Testis (tissue), 5 donors: ENCODE measurements at places on chromosomes 5 and 9. TPM values are rescaled to one million over a fixed set of nuclear protein-coding genes. Genes with fewer than 3 reads are reported as not detected.

DNA sequence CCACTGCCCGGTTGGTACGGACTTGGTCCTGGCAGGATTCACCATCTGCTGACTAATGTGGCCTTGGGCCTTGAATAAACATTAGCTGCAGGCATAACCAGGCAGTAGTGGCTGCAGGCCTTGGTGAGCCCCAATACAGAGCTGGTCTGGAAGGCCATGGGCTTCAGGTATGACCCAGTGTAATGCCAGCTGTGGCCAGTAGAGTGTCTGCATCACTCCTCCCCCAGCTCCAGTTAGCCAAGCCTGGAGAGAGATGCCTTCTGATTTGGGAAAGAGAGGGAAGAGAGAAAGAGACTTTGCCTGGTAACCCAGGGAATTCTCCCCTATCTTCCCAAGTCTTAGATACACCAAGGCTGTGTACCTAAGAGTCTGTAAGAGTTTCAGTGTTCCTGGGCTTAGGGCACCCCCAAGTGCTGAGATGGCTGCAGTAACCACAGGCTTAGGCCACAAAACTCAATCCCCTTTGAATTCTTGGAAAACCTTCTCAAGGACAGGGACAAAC lies 5.6 kb upstream of the C5 start:
- DNase-seq, result no peak

GRCh38 chr5:179324760-179325295 lies 20.4 kb downstream of the ADAMTS2 start:
- DNase-seq, result no peak

DNA sequence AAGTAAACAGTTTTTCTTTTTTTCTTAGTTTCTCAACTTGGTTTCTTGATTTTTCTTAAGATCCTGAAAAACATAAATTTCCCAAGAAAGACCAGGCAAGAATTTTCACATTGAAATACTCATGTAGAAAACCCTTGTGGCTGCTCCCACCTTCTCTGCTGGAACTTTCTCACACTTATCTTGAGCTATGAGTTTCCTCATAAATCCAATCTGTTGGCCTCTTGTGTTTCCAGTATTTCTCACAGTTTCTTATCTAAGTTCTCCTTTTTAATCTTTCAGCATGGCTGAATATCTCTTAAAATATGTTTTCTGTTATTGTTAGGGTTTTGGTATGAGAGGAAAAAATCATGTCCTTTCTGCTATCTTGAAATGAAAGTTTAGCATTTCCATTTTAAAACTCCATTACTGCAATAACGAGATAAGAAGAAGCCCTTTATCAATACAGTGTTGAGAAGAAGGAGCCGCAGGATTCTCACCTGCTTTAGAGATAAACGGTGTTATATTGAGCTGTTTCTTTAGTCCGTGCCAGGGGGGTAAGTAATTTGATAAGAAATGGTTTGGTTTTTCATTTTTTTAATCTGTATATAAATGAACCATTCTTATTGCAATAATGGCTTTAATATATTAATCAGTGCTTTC lies 89.3 kb downstream of the ALDH1A1 start:
- DNase-seq, result no peak

GRCh38 chr9:35553670-35554543 lies 51.2 kb upstream of the TESK1 start:
- DNase-seq, result peak; percentile 79

GPR150 gene
- 0.99 TPM for total RNA-seq

GRCh38 chr9:113592876-113593575 lies 129.5 kb downstream of the RGS3 start:
- DNase-seq, result no peak

ANKRD34B gene
- 0.16 TPM for total RNA-seq

GRCh38 chr9:121717141-121717991 lies 65.9 kb downstream of the DAB2IP start:
- no peak for DNase-seq

PALM2AKAP2 gene
- total RNA-seq, result 2.3 TPM

GRCh38 chr9:137077010-137077747 lies at the start of gene UAP1L1:
Gene UAP1L1 (plus strand): TSS chr9:137077517. CDS start chr9:137077533, 16 bp downstream.
- DNase-seq, result peak; percentile 80

DNA sequence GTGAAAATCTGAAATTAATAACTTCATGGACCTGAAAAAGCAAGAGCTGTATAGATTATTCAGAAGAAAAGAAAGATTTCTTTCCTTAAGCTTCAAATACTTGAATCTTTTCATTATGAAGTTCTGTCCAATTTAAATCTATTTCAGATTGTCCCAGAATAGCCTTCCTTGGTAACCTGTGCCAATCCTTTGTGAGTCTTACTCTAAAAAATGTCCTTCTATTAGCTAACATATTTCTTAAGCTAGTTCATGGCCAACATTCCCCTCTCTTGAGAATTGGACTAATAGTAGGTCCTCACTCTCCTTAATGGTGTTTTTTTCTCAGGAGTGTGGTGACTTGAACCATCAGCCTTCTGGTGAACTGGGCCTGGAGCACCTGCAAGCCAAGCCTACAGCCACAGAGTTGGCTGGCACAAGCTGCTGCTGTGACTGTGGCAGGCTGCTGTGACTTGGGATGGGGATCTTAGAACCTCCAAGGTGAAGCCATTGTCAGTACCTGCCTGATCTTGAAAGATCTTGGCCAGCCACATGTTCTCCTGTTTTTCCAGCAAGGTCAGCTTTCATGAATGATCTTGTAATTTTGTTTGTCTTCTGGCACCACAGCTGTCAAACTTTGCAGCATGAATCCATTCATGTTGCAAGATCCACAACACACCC lies 262.6 kb upstream of the MAP3K1 start:
- DNase-seq, result no peak

DNA sequence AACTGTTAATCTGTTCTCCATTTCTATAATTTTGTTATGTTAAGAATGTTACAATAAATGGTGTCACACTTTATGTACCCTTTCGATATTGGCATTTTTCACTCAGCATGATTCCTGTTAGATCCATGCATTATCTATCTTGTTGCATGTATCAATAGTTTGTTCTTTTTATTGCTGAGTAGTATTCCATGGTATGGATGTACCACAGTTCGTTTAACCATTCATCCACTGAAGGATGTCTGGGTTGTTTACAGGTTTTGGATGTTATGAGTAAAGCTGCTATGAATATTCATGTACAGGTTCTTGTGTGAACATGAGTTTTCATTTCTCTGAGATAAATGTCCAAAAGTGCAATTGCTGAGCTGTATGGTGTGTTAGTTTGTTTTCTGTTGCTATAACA lies 26.3 kb upstream of the CCDC112 start:
- no peak for DNase-seq

GRCh38 chr9:134993996-134994720 lies 76.4 kb upstream of the FCN1 start:
- no peak for DNase-seq

NEUROG1 gene
- not detected for total RNA-seq

TNPO1 gene
- total RNA-seq, result 120 TPM

DNA sequence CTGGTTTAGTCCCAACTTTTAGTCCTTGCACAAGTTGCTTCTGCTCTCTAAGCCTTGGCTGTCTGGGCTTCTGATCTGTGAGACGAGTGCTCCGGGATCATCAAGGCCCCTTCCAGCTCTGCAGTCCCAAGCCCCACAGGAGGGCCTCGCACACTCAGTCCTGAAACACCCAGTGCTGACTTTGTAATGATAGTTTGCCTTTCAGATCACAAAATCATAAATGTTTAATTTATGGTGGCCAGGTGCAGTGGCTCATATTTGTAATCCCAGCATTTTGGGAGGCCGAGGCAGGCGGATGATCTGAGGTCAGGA lies 95.9 kb upstream of the SLC25A48 start:
- no peak for DNase-seq

GRCh38 chr9:128361296-128361985 lies 9.7 kb upstream of the URM1 start:
- no peak for DNase-seq

GRCh38 chr9:116480700-116481099 lies 206.4 kb upstream of the TRIM32 start:
- no peak for DNase-seq

BRINP1 gene
- 1.2 TPM for total RNA-seq

DNA sequence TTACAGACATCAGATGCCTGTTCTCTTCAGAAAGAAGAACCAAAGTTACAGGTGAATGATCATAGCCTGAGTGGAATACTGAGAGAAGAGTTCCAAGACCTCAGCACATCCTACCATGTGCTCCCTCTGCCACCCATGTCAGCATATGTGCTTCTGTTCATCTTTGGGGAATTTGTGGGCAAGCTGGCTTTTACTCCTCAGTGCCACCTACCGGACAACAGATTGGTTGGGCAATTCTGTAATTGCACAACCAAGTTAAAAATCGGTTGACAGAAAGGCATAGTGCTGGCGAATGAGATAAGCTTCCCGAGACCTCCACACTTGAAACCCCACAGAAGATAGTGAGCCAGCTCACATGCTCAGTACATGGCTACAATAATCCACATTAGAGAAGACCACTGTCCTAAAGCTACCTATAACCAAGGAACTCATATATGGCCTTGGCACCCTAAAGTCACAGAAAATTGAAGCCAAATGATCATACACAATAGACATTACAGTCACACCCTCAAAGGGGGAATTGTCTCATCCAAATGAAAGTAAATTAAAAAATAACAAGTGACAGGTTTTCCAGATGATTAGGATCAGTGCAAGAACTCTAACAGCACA lies 1238.0 kb upstream of the NUDT12 start:
- no peak for DNase-seq

DNA sequence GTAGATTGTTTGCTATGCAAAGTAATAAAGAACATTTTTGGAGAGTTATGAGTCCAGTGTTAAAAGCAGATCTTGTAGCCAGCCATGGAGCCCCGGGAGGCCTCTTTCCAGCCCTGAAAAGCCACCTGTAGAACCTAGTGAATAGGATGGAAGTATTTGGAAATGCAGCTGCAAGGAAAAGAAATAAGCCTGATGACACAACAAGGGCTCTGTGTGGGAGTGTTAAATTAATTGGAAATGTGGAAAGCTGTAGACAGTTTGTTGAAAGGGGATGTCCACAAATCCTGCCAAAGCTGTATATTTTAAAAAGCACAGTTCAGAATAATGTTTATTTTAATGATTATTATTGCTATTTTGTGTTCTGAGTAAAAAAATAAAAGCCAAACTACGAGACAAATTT lies 152.5 kb upstream of the GHR start:
- DNase-seq, result no peak

GRCh38 chr9:88988796-88989641 lies 2.2 kb upstream of the S1PR3 start:
- no peak for DNase-seq

BHMT2 gene
- total RNA-seq, result 12.0 TPM

DNA sequence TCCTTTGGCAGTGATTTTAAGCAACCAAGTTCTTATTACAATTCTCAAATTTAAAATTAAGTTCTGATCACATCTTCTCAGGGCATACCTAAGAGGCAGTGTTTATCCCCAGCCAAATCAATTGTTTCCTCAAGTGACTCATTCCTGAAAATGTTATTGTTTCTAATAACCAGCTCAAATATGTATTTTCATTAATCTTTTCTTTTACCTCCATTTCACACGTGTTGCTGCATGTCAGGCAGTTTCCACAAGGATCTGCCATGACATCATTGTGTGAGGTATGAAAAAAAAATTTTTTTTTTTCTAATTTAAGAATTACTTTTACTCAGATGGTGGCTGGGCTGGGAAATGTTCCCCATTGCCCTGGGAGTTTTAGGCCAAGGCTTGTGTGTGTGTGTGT lies 113.0 kb upstream of the NTRK2 start:
- DNase-seq, result no peak

CATSPER3 gene
- total RNA-seq, result 21.7 TPM

DNA sequence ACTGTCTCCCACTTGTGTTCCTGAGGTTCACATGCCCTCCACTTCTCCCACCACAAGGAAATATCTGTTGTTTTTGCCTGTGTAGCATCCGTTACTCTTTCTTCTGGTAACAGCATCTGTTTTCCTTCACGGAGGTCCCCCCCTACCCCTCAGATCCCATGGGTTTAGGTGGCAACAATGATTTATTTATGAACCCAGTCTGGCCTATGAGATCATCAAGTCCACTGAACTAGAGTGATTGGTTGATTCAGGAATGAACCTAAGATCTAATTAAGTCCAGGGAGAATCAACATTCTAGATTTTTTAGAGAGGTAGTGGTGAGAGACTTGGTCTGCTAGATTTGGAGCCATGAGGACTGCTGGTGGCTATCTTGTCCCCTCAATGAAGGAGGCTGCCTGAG lies 166.8 kb downstream of the NR3C1 start:
- no peak for DNase-seq

- DNase-seq, result no peak
Observed at GRCh38 chr9:113540466-113540865, 76.9 kb downstream of the RGS3 start.

GRCh38 chr5:154849264-154849785 lies 1.1 kb downstream of the FAXDC2 start:
- DNase-seq, result no peak

HAND1 gene
- not detected for total RNA-seq

IFNE gene
- 0.47 TPM for total RNA-seq

NDST1 gene
- 167 TPM for total RNA-seq

LCN10 gene
- 11.7 TPM for total RNA-seq

DNA sequence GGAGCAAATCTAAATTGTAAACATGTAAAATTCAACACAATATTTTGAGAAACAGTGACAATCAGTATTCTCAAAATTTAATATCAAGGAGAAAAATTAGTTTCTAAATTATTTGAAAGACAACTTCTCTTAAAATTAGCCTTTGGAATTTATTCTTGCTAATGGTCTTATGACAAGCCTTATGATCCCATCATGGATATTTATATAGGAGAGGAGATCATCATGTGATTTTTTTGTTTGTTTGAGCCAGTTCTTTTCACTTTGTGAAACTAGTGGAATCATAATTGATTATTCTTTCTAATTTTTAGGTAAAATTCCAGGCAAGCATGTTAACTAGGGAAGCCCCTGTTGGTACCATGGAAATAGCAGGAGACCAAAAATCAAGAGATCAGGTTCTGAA lies 24.7 kb downstream of the DMXL1 start:
- DNase-seq, result no peak

PFN3 gene
- 27.5 TPM for total RNA-seq

- no peak for DNase-seq
Observed at GRCh38 chr9:77997611-77998284, 33.9 kb downstream of the GNAQ start.

CDH18 gene
- total RNA-seq, result 6.4 TPM

PCDHGC4 gene
- 6.1 TPM for total RNA-seq

DNA sequence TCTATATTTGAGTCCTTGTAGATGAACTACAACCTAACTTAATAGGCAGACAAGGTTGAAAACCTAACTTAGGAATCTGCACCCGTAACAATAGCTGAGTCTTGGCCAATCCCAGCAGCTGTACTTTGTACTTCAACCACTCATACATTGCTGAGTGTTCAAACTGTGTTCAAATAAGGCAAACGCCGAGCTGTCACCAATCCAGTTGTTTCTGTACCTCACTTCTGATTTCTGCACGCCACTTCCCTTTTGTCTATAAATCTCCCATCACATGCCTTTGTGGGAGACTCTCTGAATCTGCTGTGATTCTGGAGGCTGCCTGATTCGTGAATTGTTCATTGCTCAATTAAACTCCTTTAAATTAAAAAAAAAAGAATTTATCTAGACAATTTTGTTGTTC lies 167.8 kb upstream of the TUT7 start:
- no peak for DNase-seq

ANKRD55 gene
- total RNA-seq, result 6.1 TPM

- DNase-seq, result peak; percentile 38
Observed at GRCh38 chr9:113912816-113913215, 36.7 kb downstream of the ZNF618 start.
